Bronchial epithelial cell (primary cell): ENCODE measurements at places on chromosomes 5 and 9. TPM values are rescaled to one million over a fixed set of nuclear protein-coding genes. Genes with fewer than 3 reads are reported as not detected.

Gene AQP7
- not detected in 2 replicates for total RNA-seq

Gene GPX3
- total RNA-seq = 79.0 and 182 TPM in 2 replicates

Gene MARVELD2
- 19.5 and 28.7 TPM in 2 replicates for total RNA-seq

Gene SPINK4
- not detected in 2 replicates for total RNA-seq

Gene FRRS1L
- total RNA-seq = under 0.01 TPM in 1 of 2 replicates, not detected in the other

Gene NPR2
- total RNA-seq = 5.0 and 7.9 TPM in 2 replicates

Gene STK32A
- 5.5 and 11.8 TPM in 2 replicates for total RNA-seq

Gene ZFP37
- total RNA-seq = 0.77 and 0.79 TPM in 2 replicates

Gene LRRC19
- total RNA-seq = not detected in 2 replicates

Gene GABRA1
- total RNA-seq = not detected in 2 replicates

Gene TMOD1
- total RNA-seq = not detected in 2 replicates

Gene IL3
- not detected in 2 replicates for total RNA-seq

Gene PTPA
- total RNA-seq = 39.5 and 76.0 TPM in 2 replicates

Gene CMYA5
- total RNA-seq = 0.26 and 0.77 TPM in 2 replicates

Gene PRR16
- total RNA-seq = 0.53 TPM in 1 of 2 replicates, not detected in the other

Gene PAPPA
- total RNA-seq = 0.13 and 1.3 TPM in 2 replicates

Gene PITX1
- 87.7 and 145 TPM in 2 replicates for total RNA-seq

Gene PTGER4
- total RNA-seq = 6.1 and 8.7 TPM in 2 replicates

Gene PCDHA10
- under 0.01 TPM in 2 replicates for total RNA-seq

Gene MCC
- 43.2 and 47.4 TPM in 2 replicates for total RNA-seq

Gene PCDHA8
- 0.13 TPM in 1 of 2 replicates, not detected in the other for total RNA-seq

Gene OR13C2
- total RNA-seq = not detected in 2 replicates

Gene ECSCR
- total RNA-seq = not detected in 2 replicates

Gene IGFBPL1
- not detected in 2 replicates for total RNA-seq

Gene TMC1
- 1.0 TPM in 1 of 2 replicates, not detected in the other for total RNA-seq

Gene FUT7
- total RNA-seq = not detected in 2 replicates

Gene CDH10
- total RNA-seq = not detected in 2 replicates

Gene PCDHGB6
- 0.53 and 1.5 TPM in 2 replicates for total RNA-seq

Gene SARDH
- total RNA-seq = under 0.01 and 0.26 TPM in 2 replicates

Gene PCDHA13
- 0.13 and 0.26 TPM in 2 replicates for total RNA-seq

Gene FST
- total RNA-seq = 12.8 and 85.0 TPM in 2 replicates

Gene HAVCR1
- total RNA-seq = not detected in 2 replicates
